ENCODE measurements at places on chromosomes 13 and 19.

- no peak for DNase-seq
Observed at GRCh38 chr19:35845215-35846037, 6.9 kb downstream of the NPHS1 start.

DNA sequence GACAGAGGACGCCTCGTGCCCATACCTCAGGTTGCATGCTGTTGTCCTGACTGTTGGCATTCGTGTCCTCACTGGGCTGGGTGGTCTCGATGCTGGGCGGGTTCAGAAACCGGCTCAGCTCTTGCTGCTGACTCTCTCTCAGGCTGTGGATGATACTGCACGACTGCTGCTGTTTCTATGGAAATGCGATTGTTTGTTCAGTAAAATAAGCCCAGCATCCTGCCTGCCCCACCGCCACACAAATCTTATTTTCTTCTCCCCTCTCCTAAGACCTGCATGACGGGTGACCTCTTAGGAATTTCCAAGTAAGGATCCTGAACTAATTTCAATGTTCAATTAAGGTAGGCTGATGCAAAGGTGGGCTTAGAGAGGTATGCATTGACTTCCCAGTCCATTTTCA lies 356.5 kb downstream of the NALCN start:
- no peak for DNase-seq

DNA sequence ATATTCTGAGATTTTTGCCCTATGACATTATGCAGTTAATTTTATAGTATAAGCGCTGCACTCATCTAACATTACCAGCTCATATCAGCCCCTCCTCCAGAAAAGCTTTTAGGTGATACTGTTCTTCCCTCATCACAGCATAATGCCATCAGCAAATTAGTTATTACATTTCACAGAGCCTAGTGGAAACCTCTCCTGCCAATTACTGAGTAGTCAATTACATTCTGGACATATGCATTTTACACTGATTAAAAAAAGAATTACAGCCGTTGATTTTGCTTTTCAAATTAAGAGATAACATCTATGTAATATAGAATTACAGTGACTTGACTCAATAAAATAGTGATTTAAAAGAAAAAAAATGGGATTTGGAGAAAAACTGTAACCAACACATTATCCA lies 542.1 kb downstream of the UQCRFS1 start:
- DNase-seq: no peak

GRCh38 chr19:3359015-3359918 lies 7.1 kb upstream of the NFIC start:
- no peak for DNase-seq

DNA sequence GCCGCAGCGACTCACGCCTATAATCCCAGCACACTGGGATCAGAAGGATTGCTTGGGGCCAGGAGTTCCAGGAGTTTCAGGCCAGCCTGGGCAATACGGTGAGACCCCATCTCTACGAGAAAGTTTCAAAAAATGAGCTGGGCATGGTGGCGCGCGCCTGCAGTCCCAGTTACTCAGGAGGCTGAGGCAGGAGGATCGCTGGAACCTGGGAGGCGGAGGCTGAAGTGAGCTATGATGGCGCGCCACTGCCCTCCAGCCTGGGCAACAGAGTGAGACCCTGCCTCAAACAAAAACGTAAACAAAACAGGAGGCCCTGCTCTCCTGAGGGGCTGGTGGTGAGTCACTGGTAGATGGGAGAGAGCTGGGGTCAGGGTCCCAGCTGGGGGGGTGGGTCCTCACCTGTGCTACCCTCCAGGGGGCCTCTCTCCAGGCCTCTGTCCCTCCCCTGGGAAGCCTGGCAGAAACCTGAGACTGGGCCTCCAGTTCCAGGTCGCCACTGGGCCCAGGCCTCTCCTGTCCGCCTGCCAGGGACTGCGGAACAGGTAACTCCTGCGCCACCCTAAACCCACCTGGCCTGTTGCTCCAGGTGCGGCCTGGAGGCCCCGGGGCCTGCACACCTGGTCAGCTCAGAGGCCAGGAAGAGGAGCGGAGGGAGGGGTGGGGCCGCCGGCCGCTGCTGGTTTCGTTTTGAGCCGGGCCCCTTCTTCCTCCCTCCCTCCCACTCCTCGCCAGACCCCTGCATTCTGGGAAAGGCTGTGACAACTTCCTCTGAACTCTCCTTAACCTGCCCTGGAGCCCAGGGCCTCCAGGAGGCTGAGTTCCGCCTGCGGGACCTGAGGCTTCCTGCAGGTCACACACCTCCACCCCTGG lies 17.2 kb upstream of the ZBTB7A start:
- DNase-seq: no peak

Measured in cerebellar nuclear complex (tissue), 1 donor.